ENCODE measurements at places on chromosomes 11 and 22. TPM values are rescaled to one million over a fixed set of nuclear protein-coding genes. Genes with fewer than 3 reads are reported as not detected.

DNHD1 gene
- 6.5 TPM for polyA plus RNA-seq

ZFP91 gene
- polyA plus RNA-seq, result 55.3 TPM

BSX gene
- polyA plus RNA-seq, result not detected

C11orf87 gene
- polyA plus RNA-seq, result 0.17 TPM

RAPSN gene
- 0.18 TPM for polyA plus RNA-seq

TMEM25 gene
- polyA plus RNA-seq, result 30.8 TPM

SNX32 gene
- 3.3 TPM for polyA plus RNA-seq

GGTLC2 gene
- not detected for polyA plus RNA-seq

DERL3 gene
- polyA plus RNA-seq, result 3.6 TPM

NCAPH2 gene
- polyA plus RNA-seq, result 44.2 TPM

SPDYC gene
- 0.17 TPM for polyA plus RNA-seq

PHOX2A gene
- polyA plus RNA-seq, result 0.49 TPM
